Bone marrow (tissue), 2 donors: ENCODE measurements at places on chromosomes 2 and 18.

DNA sequence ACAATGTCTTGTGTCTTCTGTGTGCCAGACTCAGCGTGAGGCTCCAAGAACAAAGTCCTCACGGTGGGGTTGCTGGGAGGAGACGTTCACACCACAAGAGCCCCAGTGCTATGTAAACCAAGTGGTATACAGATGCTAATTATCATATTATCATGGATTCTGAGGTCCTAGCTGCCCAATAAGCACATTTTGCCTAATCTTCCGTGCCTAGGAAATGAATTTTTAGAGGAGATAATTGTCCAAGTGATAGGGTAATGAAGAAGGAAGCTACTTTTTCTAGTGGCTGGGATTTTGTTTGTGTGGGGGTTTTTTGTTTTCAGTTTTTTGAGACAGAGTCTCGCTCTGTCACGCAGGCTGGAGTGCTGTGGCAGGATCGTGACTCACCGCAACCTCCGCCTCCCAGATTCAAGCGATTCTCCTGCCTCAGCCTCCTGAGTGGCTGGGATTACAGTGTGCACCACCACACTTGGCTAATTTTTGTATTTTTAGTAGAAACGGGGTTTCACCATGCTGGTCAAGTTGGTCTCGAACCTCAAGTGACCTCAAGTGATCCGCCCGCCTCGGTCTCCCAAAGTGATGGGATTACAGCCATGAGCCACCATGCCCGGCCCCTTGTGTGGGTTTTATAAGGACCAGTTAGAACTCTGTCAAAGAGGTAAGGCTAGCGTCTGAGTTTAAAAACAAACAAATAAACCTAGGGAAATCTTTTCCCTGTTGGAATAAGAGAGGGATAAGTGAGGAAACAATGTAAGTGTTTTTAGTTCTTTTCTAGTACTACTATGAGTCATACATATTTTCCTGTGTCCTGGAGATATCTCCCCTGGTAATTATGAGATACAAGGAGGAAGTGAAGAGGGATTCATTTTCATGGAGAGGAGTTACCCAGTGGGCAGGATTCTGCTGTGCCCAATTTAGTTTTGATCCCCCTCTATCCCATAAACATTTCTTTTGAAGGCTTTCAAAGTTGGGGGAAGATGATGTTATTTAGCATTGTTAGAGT is 9.5 kb upstream of the SMAD7 start:
- no peak for DNase-seq

GRCh38 chr2:129296806-129297205 is 682.7 kb upstream of the RAB6C start:
- DNase-seq, result no peak

GRCh38 chr2:26346454-26347053 is at the start of gene ADGRF3:
TSS of gene ADGRF3 (minus strand) at chr2:26346789. CDS start at chr2:26346234, 555 bp downstream.
- DNase-seq, result peak; percentile 47

DNA sequence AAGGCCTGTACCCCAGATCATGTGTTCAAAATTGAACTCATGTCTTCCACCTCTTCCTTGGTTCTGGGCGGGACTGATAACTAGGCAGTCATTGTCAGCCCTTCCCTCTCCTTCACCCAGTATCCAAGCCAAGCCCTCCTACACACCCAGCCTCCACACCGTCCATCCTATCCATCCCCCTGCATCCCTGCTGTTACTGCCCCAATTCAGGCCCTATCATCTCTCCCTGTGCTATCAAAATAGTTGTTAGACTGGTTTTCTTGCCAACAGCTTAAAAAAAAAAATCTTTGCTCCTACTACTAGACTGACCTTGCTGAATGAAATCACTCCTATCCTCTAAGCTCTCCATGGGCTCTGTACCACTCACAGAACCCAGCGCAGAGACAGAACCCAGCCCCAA is 32.8 kb downstream of the TGFA start:
- DNase-seq, result no peak

DNA sequence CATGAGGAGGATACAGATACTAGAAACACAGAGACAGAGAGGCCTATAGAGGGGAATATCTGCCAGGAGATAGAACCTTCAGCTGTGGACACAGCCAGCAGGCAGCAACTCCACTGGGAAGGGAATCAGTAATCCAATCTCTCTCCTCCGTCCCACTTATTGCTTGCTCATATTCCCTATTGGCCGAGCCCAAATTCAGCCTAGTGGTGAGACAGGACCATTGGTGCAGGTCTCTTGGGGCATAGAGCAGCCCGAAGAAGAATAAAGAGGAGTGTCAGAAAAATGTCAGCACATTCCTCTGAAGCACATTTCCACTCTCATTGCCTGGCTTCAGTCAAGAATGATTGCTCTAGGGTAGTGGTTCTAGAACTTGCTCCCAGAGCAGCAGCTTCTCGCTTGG is 1091.5 kb upstream of the GYPC start:
- no peak for DNase-seq

GRCh38 chr2:88329815-88330603 is 122.5 kb downstream of the FOXI3 start:
- DNase-seq, result no peak

DNA sequence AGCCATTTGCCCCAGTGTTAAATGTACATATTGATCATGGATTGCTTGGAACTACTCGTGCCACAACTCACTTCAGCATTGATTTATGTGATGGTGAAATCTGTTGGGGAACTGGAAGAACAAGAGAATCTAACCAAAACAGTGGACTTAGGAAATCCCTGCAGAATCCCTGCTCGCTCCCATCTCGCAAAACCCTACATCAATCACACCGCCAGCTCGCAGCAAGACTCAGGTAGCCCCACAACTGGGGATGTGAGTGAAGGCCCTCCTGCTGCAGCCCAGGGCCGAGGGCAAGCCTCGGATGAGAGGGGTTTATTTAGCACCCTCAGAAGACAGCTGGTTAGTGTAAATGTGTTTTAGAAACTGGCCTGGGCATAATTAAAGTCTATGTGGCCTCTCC is 171.6 kb downstream of the ANAPC1 start:
- no peak for DNase-seq
